Heart left ventricle (tissue), 16 donors: ENCODE measurements at places on chromosomes 12 and 14. TPM values are rescaled to one million over a fixed set of nuclear protein-coding genes. Genes with fewer than 3 reads are reported as not detected.

Gene RGS6
- 9.6 TPM for total RNA-seq

GRCh38 chr14:106518054-106518943 lies 991.9 kb downstream of the TMEM121 start:
- no peak overlapping the region for H3K27ac ChIP-seq
- H3K27me3 ChIP-seq, result no peaks in the 10 kb centered on the region
- no peaks in the 10 kb centered on the region for H3K36me3 ChIP-seq
- peak; percentile 34 for DNase-seq
- no peak overlapping the region for H3K4me3 ChIP-seq

GRCh38 chr12:2119266-2119665 lies 66.5 kb downstream of the CACNA1C start:
- H3K36me3 ChIP-seq, result no peaks in the 10 kb centered on the region
- no peak overlapping the region for H3K4me3 ChIP-seq
- H3K27ac ChIP-seq, result no peak overlapping the region
- peaks cover 58% of the 10 kb centered on the region for H3K4me1 ChIP-seq
- H3K27me3 ChIP-seq, result no peaks in the 10 kb centered on the region

Gene CIDEB
- 3.0 TPM for total RNA-seq

Gene NRXN3
- total RNA-seq, result 2.1 TPM

- H3K27me3 ChIP-seq, result no peaks in the 10 kb centered on the region
- no peaks in the 10 kb centered on the region for H3K36me3 ChIP-seq
- no peak overlapping the region for H3K4me3 ChIP-seq
- H3K4me1 ChIP-seq, result peaks cover 5% of the 10 kb centered on the region
- H3K27ac ChIP-seq, result peak overlapping the region; percentile 65
Observed at GRCh38 chr14:105292826-105293711, 7.7 kb downstream of the BRF1 start.

DNA sequence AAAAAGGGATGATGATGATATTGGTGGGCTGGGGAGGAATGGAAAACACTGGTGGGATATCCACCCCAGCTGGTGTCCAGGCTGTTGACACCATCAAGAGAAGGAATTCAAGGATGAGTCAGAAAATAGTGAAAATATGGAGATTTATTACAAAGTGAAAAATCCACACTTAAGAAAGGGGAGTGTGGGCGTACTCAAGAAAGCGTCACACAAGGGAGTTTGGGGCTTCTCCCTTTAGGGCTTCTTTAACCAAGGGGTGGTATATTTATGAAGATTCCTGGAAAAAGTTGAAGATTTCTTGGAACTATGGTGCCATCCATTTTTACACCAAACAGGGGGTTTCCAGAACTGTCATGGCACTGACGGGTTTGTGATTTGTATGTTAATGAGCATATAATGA lies 63.1 kb upstream of the ARID2 start:
- H3K27me3 ChIP-seq, result no peaks in the 10 kb centered on the region
- no peak for DNase-seq
- H3K27ac ChIP-seq, result no peak overlapping the region
- H3K4me3 ChIP-seq, result no peak overlapping the region
- no peaks in the 10 kb centered on the region for H3K4me1 ChIP-seq

Gene NTN4
- 84.1 TPM for total RNA-seq

GRCh38 chr14:68964300-68965093 lies 14.6 kb downstream of the ACTN1 start:
- H3K4me1 ChIP-seq, result peaks cover 34% of the 10 kb centered on the region
- H3K27me3 ChIP-seq, result no peaks in the 10 kb centered on the region
- H3K36me3 ChIP-seq, result peaks cover 5% of the 10 kb centered on the region

Gene MGAT2
- total RNA-seq, result 28.8 TPM

Gene PIK3C2G
- not detected for total RNA-seq

DNA sequence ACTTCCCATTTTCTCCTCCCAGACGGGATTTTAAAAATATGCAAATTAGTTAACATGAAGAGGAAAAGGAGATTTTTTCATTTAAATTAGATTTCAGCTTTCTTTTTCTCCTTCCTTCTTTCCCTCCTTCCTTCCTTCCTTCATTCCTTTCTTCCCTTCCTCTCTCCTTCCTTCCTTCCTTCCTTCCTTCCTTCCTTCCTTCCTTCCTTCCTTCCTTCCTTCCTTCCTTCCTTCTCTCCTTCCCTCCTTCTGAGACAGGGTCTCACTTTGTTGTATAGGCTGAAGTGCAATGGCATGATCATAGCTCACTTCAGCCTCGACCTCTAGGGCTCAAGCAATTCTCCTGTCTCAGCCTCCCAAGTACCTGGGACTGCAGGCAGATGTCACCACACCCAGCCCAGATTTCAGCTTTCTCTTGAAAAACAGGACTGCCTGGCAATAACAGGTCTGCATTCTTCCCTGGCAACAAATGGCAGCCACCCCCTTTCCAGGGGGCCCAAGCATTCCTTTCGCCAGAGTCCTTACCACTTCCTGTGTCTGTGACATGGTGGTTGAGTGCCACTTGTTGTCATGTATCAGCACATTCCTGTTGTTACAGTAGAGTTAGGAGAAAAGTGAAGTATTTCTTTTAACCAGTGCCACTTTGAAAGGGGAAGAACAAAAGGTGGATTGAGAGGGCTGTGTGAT lies 119.1 kb downstream of the PTPN11 start:
- no peak overlapping the region for H3K4me3 ChIP-seq
- H3K36me3 ChIP-seq, result no peaks in the 10 kb centered on the region
- H3K27ac ChIP-seq, result no peak overlapping the region
- no peaks in the 10 kb centered on the region for H3K4me1 ChIP-seq

- no peak for DNase-seq
- H3K4me3 ChIP-seq, result no peak overlapping the region
- H3K27me3 ChIP-seq, result peaks cover 53% of the 10 kb centered on the region
- H3K4me1 ChIP-seq, result peaks cover 26% of the 10 kb centered on the region
Observed at GRCh38 chr12:114665411-114666260, 18.3 kb downstream of the TBX3 start.

DNA sequence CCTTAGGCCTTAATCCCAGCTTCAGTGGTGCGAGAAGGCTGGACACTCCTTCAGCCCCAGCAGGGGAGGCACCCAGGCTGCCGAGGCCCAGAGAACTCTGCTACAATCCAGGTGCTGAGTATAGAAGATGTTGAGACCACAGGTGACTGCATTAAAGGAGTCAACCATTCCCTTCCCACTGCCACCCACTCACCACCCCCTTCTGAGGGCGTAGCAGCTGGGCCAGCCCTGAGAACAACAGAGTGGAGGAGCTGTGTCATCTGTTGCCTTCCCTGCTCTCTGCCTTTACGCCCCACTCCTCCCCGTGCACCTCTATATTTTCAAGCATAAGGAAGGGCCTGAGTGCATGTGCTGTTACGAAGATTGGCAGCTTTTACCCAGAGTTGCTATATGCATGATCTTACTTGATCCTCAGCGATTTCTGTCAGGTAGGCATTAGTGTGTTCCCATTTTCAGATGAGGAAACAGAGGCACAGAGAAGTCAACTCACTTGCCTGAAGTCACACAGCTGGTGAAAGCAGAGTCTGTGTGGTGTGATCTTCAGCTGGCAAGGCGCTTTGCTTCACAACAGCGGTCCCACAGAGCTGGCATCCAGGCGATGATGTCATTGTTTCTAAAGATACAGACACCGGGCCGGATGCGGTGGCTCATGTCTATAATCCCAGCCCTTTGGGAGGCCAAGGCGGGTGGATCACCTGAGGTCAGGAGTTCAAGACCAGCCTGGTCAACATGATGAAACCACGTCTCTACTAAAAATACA lies 46.7 kb downstream of the RIN3 start:
- no peak overlapping the region for H3K27ac ChIP-seq
- peaks cover 8% of the 10 kb centered on the region for H3K4me1 ChIP-seq
- DNase-seq, result no peak
- no peak overlapping the region for H3K4me3 ChIP-seq
- H3K36me3 ChIP-seq, result peaks cover 46% of the 10 kb centered on the region

Gene RECQL
- 28.3 TPM for total RNA-seq

- no peaks in the 10 kb centered on the region for H3K27me3 ChIP-seq
- H3K27ac ChIP-seq, result no peak overlapping the region
- H3K4me1 ChIP-seq, result no peaks in the 10 kb centered on the region
- no peak overlapping the region for H3K4me3 ChIP-seq
Observed at GRCh38 chr14:105430042-105430441, 10.4 kb downstream of the MTA1 start.
